T-cell (primary cell): ENCODE measurements at places on chromosomes 4 and X. TPM values are rescaled to one million over a fixed set of nuclear protein-coding genes. Genes with fewer than 3 reads are reported as not detected.

The SLC25A4 gene
- total RNA-seq = 5.1 TPM

DNA sequence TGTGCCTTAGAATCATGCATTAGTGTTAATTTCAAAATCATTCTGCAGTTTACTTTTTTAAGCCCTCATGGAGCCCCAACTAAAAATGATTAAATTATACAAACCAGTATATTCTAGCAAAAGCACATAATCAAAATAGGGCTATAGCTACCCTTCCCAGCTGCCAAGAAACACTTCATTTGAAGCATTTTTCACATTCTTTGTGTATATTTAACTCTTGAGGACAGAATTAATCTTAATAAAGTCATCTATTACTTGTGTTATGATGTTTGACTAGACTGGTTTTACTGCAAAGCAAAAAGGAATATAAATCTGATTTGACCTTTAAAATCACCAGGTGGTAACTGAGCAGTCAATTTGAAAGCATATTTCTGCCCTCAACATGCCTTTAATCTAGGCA is 145.1 kb downstream of the PRDM5 start:
- no peaks in the 10 kb centered on the region for H3K27me3 ChIP-seq
- H3K4me3 ChIP-seq = no peak overlapping the region
- no peaks in the 10 kb centered on the region for H3K36me3 ChIP-seq
- no peak overlapping the region for H3K27ac ChIP-seq

DNA sequence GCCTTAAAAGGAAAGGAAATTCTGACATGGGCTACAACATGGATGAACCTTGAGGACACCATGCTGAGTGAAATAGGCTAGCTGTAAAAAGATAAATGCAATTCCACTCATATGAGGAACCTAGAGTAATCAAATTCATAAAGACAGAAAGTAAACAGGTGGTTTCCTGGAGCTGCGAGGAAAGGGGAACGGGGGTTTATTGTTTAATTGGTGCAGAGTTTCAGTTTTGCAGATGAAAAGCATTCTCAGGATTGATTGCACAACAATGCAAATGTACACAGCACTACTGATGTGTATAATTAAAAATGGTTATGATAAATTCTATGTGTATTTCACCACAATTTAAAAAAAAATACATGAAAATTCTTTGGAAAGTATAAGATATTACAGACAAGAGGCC is 24.0 kb downstream of the PLRG1 start:
- H3K4me3 ChIP-seq = no peak overlapping the region
- H3K27ac ChIP-seq = no peak overlapping the region
- H3K4me1 ChIP-seq = no peaks in the 10 kb centered on the region
- H3K36me3 ChIP-seq = no peaks in the 10 kb centered on the region

- no peaks in the 10 kb centered on the region for H3K36me3 ChIP-seq
- DNase-seq = no peak
Measured at GRCh38 chr4:113186913-113187312, 137.5 kb downstream of the ANK2 start.

The HPSE gene
- 4.5 TPM for total RNA-seq

DNA sequence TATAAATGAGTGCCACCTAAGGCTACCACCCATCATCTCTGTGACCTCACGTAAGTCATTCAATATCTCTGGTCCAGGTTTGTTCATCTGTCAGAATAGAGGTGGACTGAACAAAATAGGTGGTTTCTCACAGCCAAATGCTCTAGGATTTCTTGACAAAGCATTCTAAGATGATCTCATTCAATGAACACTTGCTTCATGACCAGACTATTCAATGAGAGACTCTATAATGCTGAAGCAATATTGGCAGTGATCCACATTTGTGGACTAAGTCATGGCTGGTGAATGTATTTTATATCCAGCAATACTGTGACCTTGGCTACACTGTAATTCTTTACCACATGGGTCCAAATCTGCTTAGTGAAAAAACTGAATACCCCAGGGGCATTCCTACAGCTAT is 37.9 kb downstream of the LDB2 start:
- no peaks in the 10 kb centered on the region for H3K27me3 ChIP-seq
- no peak overlapping the region for H3K4me3 ChIP-seq
- H3K36me3 ChIP-seq = no peaks in the 10 kb centered on the region
- H3K27ac ChIP-seq = no peak overlapping the region
- no peaks in the 10 kb centered on the region for H3K4me1 ChIP-seq

The SPANXA1 gene
- not detected for total RNA-seq

The CNGA2 gene
- total RNA-seq = not detected

GRCh38 chrX:52852110-52852860 is 15.6 kb downstream of the XAGE3 start:
- no peaks in the 10 kb centered on the region for H3K27me3 ChIP-seq
- no peaks in the 10 kb centered on the region for H3K4me1 ChIP-seq
- no peak overlapping the region for H3K4me3 ChIP-seq

The MAGT1 gene
- total RNA-seq = 34.6 TPM

DNA sequence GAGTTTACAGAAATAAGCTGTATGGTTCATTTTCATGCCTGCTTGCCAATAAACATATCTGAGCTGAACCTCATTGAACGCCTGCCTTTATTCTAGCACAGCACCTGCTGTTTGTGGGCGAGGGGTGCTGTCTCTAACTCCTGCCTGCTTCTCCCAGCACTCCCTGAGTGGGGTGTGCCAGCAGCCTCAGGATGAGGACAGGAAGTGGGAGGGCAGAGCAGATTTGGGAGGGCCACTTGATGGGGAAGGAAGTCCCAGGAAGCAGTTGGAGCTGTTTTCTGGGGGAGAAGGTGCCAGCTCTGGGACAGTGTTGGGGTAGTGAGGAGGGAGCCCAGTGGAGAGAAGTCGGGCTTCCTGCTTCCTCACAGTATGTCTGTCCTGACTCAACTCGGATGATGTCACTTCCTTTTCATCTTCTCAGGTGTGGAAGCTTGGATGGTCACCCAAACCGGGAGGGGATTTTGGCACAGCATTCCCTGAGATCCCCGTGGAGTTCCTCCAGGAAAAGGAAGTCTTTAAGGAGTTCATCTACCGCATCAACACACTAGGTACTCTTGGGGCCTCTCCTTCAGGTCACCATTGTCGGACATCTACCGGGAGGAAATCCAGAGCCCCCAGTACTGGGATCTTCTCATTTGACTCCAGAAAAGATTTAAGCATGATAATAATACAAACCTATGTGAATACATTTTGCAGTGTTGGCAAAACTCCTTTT is 29.0 kb upstream of the MSANTD1 start:
- no peak overlapping the region for H3K4me3 ChIP-seq
- DNase-seq = no peak
- H3K27ac ChIP-seq = no peak overlapping the region
- H3K36me3 ChIP-seq = peaks cover 90% of the 10 kb centered on the region
- no peaks in the 10 kb centered on the region for H3K27me3 ChIP-seq
- no peaks in the 10 kb centered on the region for H3K4me1 ChIP-seq

DNA sequence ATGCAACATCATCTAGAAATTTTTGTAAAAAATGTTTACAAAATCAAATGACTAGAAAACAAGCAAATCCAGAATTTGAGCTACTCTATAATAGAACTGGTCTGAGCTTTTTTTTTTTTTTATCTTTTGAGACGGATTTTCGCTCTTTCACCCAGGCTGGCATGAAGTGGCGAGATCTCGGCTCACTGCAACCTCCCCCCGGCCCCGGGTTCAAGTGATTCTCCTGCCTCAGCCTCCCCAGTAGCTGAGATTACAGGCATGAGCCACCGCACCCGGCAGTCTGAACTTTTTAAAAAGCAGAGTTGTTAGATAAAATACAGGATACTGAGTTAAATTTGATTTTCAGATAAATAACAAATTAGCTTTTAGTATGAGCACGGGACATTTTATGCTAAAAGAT is 11.0 kb downstream of the SPP1 start:
- no peak for DNase-seq
- H3K27me3 ChIP-seq = no peaks in the 10 kb centered on the region
- no peaks in the 10 kb centered on the region for H3K4me1 ChIP-seq
- H3K27ac ChIP-seq = no peak overlapping the region

The BLOC1S4 gene
- 40.5 TPM for total RNA-seq
